ENCODE measurements at places on chromosomes 5 and 9. TPM values are rescaled to one million over a fixed set of nuclear protein-coding genes. Genes with fewer than 3 reads are reported as not detected.

The PURA gene
- 30.4 TPM for total RNA-seq

The LIX1 gene
- total RNA-seq = not detected

The TMOD1 gene
- total RNA-seq = 1.6 TPM

The ZFP2 gene
- 3.5 TPM for total RNA-seq

The POLK gene
- 28.2 TPM for total RNA-seq

The CENPK gene
- 71.0 TPM for total RNA-seq

The CEL gene
- 1.3 TPM for total RNA-seq

The SLIT3 gene
- total RNA-seq = not detected

The DRD1 gene
- total RNA-seq = not detected

The BARHL1 gene
- total RNA-seq = not detected

The FREM1 gene
- not detected for total RNA-seq

The C5orf34 gene
- 5.3 TPM for total RNA-seq

The MEIKIN gene
- 2.8 TPM for total RNA-seq

The CFAP157 gene
- total RNA-seq = 0.58 TPM

The PDZD2 gene
- 1.2 TPM for total RNA-seq

The TNFSF8 gene
- total RNA-seq = 21.3 TPM

The NAIP gene
- total RNA-seq = 21.4 TPM

The SH3RF2 gene
- total RNA-seq = not detected

The POU5F2 gene
- 1.7 TPM for total RNA-seq

The FOXD4L5 gene
- 0.63 TPM for total RNA-seq

The ARL10 gene
- 15.0 TPM for total RNA-seq

The POLR3G gene
- 3.2 TPM for total RNA-seq

Measured in naive thymus-derived CD8-positive, alpha-beta T cell (primary cell).